ENCODE measurements at places on chromosomes 16 and 17. TPM values are rescaled to one million over a fixed set of nuclear protein-coding genes. Genes with fewer than 3 reads are reported as not detected.

The FBXW10B gene
- total RNA-seq: 0.26 TPM

The KRT40 gene
- not detected for total RNA-seq

The C16orf54 gene
- 33.3 TPM for total RNA-seq

The ADAD2 gene
- total RNA-seq: 0.40 TPM

The MIS12 gene
- 48.1 TPM for total RNA-seq

The CYLD gene
- 152 TPM for total RNA-seq

The C16orf89 gene
- not detected for total RNA-seq

The GAS2L2 gene
- 0.07 TPM for total RNA-seq

The CCL8 gene
- total RNA-seq: not detected

The SMIM36 gene
- not detected for total RNA-seq

The CMTM2 gene
- total RNA-seq: 0.24 TPM

The KRTAP9-4 gene
- not detected for total RNA-seq

The WNT9B gene
- total RNA-seq: not detected

The CCL17 gene
- 18.6 TPM for total RNA-seq

The PERCC1 gene
- 0.48 TPM for total RNA-seq

The MSLN gene
- not detected for total RNA-seq

The KRT25 gene
- total RNA-seq: not detected

The ATP6V0A1 gene
- 3.0 TPM for total RNA-seq

The TLCD1 gene
- 36.5 TPM for total RNA-seq

The KRTAP4-5 gene
- not detected for total RNA-seq

The WWOX gene
- 18.6 TPM for total RNA-seq

The TPSD1 gene
- total RNA-seq: not detected

The CSH2 gene
- not detected for total RNA-seq

The RAC3 gene
- total RNA-seq: 4.5 TPM

The EPX gene
- total RNA-seq: not detected

The CLEC18A gene
- total RNA-seq: 0.24 TPM

The CDH3 gene
- total RNA-seq: not detected

The THAP11 gene
- 52.6 TPM for total RNA-seq

The DCUN1D3 gene
- 13.2 TPM for total RNA-seq

The FBXO39 gene
- not detected for total RNA-seq

The ZNF624 gene
- total RNA-seq: 5.8 TPM

The HCRT gene
- total RNA-seq: not detected

The ZNF629 gene
- total RNA-seq: 5.6 TPM

The INCA1 gene
- total RNA-seq: 0.18 TPM

The SYCE1L gene
- 3.9 TPM for total RNA-seq

The HSPB9 gene
- total RNA-seq: 0.15 TPM

The CCL4 gene
- 1,794 TPM for total RNA-seq

The MYH4 gene
- not detected for total RNA-seq

The TERB1 gene
- total RNA-seq: not detected

The SYNRG gene
- 42.3 TPM for total RNA-seq

The AKAP10 gene
- 32.6 TPM for total RNA-seq

The SMYD4 gene
- 20.1 TPM for total RNA-seq

The IGF2BP1 gene
- 0.28 TPM for total RNA-seq

The IL17C gene
- total RNA-seq: not detected

The MCRIP1 gene
- 56.1 TPM for total RNA-seq

The CEP295NL gene
- total RNA-seq: not detected

The PLCD3 gene
- total RNA-seq: 5.5 TPM
